NCI-H2081 (cell line): ENCODE measurements at places on chromosomes 12 and 14.

GRCh38 chr14:99554184-99554583, 49.8 kb downstream of the CCDC85C start:
- DNase-seq: no peak

DNA sequence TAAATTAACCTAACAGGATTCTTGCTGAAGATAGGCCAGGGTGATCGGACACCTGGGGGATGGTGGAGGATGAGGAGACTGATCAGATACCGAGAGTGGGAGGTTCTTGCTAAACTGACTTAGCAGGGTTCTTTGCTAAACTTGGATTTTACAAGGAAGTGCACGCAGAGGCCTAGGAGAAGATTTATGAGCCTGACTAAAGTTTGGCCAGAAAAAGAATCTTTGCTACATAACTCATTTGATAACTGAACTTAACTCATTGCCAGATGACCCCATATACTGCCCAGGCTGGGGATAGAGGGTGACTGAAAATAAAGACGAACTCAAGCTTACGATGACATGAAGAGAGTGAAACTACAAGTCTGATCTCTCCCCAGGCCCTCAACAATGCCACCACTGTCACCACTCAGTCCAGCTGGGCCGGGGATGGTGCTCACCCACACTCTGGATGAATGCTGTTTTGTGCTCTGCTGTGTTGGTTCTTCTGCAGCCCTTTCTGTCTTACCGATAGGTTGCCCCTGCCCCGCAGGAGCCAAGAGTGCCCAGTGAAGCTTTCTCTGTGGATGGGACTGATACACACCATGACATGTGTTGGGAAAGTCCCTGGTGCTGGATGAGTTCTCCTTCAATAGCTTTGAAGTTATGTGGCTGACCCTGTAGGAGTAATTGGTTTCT, 29.0 kb downstream of the PPFIBP1 start:
- DNase-seq: no peak

DNA sequence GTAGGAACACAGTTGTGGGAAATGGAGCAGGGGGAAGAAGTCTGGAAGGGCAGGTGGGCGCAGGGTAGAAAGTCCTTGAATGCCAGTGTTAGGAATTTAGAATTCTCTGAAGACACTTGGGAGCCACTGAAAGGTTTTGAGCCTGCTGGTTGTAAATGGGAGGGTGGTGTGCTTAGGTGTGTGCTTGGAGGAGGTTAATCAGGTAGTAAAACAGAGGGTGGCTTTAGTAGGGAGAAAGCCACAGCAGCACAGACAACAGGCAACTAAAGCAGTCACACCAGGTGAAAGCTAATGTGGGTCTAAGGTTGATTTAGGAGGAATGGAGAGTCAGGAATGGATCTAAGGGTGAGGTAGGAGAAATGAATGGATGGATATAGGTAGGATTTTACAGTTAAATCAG, 385.0 kb downstream of the ZFP36L1 start:
- no peak for DNase-seq

GRCh38 chr14:90342327-90342726, 10.6 kb upstream of the NRDE2 start:
- no peak for DNase-seq

DNA sequence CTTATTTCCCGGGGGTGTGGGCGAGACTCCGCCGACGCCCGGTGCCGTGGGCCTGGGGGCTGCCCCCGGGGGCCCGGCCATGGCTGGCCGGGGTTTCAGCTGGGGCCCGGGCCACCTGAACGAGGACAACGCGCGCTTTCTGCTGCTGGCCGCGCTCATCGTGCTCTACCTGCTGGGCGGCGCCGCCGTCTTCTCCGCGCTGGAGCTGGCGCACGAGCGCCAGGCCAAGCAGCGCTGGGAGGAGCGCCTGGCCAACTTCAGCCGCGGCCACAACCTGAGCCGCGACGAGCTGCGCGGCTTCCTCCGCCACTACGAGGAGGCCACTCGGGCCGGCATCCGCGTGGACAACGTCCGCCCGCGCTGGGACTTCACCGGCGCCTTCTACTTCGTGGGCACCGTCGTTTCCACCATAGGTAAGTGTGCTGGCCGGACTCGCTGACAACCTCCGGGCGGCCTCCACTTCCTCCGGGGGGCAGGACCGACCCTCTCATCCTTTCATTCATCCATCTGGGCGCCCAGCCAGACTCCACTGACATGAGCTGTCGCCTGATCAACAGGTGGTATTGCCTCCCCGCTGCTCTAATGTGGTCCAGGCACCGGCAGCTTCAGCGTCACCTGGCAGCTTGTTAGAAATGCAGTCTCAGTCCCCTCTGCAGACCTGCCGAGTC, 467 bp downstream of the KCNK13 start:
- peak; percentile 75 for DNase-seq
